ENCODE measurements at places on chromosomes 7 and 10.

DNA sequence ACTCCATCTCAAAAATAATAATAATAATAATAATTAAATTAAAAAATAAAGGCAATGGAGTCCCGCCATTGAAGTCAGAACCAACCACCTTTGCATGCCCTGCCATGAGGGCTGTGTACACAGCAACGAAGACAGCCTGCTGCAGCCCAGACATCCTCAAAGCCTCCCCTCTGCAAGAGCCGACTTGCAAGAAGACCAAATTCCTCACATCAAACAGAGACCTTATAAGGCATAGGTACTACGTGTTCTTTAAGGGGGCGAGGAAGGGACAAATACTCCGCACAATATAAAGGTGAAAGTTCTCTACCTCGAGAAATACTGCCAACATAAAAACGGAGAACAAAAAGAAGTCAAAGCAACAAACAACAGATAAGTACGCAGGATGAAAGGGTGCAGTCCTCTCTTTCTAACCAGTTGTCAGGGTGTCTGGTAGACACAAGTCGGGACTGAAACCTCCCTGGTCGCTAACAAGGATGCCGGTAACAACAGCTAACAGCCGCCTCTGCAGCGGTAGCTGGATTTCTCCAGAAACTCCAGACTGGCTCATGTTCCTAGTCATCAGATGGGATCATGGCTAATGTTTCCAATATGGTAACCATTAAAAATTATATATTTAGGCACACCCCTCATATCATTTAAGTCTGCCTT, 23.6 kb downstream of the FGFR2 start:
- DNase-seq, result no peak

DNA sequence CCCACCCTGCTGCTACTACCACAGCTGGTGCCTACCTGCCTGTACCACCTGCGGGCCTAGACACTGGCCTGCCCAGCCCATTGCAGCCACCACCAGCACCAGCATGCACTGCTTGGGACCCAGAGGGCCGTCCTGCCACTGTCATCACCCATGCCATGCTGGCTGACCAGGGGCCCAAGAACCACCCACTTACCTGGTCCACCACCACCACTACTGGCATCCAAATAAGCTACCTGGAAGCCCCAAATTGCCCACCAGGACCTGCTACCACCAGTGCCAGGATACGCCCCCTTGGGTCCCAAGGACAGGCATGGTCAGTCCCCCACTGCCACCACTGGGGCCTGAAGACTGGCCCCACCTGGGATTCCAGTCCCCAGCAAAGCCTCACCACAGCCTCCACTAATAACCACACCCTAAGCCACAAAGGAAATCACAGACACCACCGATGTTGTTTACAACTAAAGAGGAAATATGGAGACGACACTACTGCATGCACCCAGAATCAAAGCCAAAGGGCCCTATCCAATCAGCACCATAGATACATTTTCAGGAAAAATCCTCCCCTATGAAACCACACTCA, 70.5 kb upstream of the DIP2C start:
- no peak for DNase-seq

DNA sequence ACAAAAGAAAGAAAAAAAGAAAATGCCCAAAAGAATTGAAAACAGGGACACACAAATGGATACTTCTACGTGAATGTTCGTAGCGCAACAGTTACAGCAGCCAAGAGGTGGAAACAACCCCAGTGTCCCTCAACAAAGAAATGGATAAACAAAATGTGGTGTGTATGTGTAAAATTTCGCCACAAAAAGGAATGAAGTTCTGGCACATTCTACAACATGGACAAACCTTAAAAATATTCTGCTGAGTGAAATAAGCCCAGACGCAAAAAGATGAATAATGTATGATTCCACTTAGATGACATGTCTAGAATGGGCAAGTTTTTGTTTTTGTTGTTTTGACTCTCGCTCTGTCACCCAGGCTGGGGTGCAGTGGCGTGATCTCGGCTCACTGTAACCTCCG, 10.9 kb downstream of the UCMA start:
- no peak for DNase-seq

- DNase-seq, result peak; percentile 96
These were observed 1.7 kb upstream of the SPACDR start for GRCh38 chr7:100465702-100466311.

Measured in midbrain (tissue), 1 donor.